ENCODE measurements at places on chromosomes 7 and 10. TPM values are rescaled to one million over a fixed set of nuclear protein-coding genes. Genes with fewer than 3 reads are reported as not detected.

- H3K27me3 ChIP-seq, result no peaks in the 10 kb centered on the region
- peak overlapping the region; percentile 95 for H3K27ac ChIP-seq
- H3K4me1 ChIP-seq, result peaks cover 70% of the 10 kb centered on the region
- DNase-seq, result no peak
Observed at GRCh38 chr7:131103997-131104396, 223.7 kb upstream of the MKLN1 start.

GRCh38 chr10:22324413-22324812 lies 3.5 kb downstream of the BMI1 start:
- DNase-seq, result no peak
- peaks cover 28% of the 10 kb centered on the region for H3K4me1 ChIP-seq
- peaks cover 3% of the 10 kb centered on the region for H3K36me3 ChIP-seq
- peaks cover 4% of the 10 kb centered on the region for H3K27me3 ChIP-seq

DNA sequence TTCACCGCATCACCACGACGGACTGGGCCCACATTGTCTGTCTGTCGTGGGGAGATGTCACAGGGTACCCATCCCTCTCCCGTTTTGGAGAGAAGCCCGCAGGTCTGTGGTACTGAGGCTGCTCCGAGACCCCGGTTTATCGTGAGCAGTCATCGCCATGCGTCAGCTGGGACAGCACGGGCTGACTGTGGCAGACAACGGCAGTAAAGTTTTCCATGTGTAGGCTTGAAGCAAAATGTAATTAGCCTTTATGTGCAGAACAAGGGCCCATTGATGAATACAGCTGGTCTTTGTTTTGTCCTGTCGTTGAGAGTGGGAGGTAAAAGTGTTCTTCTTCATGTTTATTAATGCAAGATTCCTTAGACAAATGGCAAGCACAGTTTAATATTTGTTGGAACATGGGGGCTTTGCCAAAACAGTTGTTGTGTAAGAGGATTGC lies 167.4 kb upstream of the SH2B2 start:
- H3K36me3 ChIP-seq, result peaks cover 7% of the 10 kb centered on the region
- no peak overlapping the region for H3K4me3 ChIP-seq
- DNase-seq, result no peak

PAOX gene
- total RNA-seq, result 6.3 TPM

ZNHIT1 gene
- total RNA-seq, result 42.4 TPM

DNA sequence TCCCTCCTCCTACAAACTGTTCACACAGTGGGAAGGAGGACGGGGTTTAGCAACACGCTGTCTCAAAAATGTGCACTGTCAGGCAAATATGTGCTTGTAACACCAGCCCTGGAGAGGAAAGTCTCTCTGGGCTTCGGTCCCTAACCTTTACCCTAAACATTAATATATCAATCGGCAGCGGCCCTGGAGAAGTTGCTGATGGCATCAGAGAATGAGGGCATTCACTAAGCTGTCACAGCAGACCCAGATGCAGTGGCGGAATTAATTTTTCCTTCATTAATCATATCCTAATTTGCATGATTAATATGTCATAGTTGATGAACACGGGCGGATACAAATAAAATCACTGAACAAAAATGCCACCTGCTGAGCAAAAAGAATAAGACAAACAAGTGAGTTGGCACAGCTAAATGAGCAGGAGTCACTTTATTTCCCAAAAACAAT lies 45.2 kb upstream of the INSIG1 start:
- no peak for DNase-seq
- H3K27ac ChIP-seq, result no peak overlapping the region
- H3K27me3 ChIP-seq, result peaks cover 60% of the 10 kb centered on the region
- peaks cover 3% of the 10 kb centered on the region for H3K4me1 ChIP-seq

GRCh38 chr10:125162120-125162931 lies 2.0 kb upstream of the CTBP2 start:
- no peak overlapping the region for H3K27ac ChIP-seq
- H3K27me3 ChIP-seq, result peaks cover 51% of the 10 kb centered on the region
- H3K36me3 ChIP-seq, result no peaks in the 10 kb centered on the region
- no peak for DNase-seq
- no peaks in the 10 kb centered on the region for H3K4me1 ChIP-seq
- peak overlapping the region; percentile 78 for H3K4me3 ChIP-seq
